Activated T-cell treated with anti-CD3 and anti-CD28 coated beads, Interleukin-2, amount 50 U/mL, for 72 hours (primary cell): ENCODE measurements at places on chromosomes 12 and 14.

DNA sequence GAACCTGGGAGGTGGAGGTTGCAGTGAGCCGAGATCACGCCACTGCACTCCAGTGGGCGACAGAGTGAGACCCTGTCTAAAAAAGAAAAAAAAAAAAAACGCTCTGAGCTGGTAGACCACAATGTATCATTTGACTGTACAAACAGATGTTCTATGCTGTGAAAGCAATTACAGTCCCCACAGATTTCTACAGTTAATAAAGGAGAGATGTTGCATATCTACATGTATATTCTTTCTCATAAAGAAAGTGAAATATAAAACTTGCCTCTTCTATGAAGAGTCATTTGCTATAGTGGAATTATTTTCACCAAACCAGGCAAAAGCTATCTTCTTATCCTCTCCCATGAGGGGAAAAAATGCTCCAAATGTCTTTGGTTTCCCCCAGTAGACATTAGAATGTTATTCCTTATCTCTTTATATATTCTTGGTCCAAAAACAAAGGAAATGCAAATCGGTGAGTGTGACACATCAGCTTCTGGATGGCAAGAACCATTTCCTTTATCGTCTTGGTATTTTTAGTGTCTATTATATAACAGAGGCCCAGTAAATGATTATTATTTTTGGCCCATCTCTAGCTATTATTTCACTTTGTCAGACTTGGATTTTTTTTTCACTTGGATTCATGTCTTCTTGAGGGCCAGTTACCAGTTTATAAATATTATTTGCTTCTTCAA lies 230.4 kb downstream of the SSPN start:
- DNase-seq: no peak

DNA sequence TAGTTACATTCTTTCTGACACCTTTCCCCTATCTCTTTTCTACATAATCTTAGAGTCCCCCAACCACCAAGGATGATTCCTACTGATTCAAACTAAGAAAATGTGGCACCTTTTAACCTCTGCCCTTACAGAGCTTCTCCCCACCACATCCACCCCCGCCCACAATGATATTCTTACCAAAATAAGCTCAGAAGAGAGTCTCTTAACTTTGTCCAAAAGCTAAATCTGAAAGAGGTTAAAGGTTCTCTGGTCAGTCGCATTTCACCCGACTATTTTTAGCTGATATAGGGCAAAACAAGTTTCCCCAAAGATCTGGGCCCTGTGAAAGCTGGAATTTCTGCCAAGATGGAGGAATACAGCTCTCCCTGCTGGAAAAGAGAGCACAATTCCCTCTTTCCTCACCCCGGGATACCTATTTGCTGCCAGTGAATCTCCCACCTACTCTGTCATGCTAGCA lies 128.6 kb downstream of the ZFP36L1 start:
- DNase-seq: peak; percentile 65

DNA sequence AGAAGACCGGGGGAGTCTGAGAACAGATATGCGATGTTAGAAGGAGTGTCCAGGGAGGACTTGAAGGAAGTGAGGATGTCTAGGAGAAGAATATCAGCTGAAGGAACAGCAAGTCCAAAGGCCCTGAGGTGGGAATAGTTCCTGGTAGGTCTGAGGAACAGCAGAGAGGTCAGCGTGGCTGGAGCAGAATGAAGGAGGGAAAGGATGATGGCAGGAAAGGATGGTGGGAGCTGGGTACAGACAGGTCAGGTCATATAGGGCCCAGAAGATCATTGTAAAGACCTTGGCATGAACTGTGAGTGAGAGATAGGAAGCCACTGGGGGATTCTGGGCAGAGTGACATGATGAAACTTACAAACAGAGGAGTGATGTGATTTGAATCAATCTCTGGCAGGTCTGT lies 171.0 kb downstream of the ETV6 start:
- DNase-seq: no peak

GRCh38 chr12:98635657-98636323 lies 8.8 kb downstream of the IKBIP start:
- no peak for DNase-seq

- no peak for DNase-seq
Observed at GRCh38 chr12:105332925-105333324, 2.4 kb downstream of the C12orf75 start.

DNA sequence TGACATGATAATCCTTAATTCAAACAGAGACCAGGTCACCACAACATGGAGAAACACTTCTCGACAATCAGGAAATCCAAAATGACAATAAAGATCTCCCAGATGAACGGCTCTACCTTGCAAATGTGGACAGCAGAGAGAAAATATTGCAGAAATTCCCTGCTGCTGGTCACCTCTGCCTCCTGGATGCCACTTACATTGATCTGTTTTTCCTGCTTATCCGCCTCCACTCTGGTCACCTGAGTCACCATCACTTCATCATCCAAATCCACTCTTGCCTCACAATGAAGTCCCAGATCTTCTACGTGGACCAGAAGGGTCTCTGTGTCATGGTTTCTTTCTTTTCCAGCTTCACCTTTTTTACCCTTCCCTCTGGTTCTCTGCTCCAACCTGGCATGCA lies 21.1 kb downstream of the TTC9 start:
- no peak for DNase-seq

DNA sequence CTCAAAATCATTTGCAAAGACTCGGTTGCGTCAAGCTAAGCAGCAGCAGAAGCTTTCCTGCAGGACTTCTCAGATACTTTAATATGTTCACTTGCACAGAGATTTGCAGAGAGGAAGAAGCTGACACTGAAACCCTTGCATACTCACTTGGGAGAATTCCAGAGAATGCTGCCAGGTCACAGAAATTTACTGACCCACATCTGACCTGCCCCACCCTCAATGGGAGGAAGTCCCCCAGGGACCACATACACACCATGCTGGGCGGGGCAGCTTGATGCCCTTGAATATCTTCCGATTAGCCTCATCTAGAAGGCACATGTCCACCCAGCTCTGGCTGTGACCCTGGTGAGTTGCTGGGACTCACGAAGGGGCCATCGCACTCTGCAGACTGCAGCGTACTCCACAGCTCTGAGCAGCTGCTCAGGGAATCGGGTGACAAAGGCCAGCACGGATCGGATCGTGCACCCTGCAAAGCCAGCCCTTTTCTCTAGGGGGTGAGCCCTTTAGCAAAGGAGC lies 83.2 kb downstream of the ITPK1 start:
- no peak for DNase-seq

DNA sequence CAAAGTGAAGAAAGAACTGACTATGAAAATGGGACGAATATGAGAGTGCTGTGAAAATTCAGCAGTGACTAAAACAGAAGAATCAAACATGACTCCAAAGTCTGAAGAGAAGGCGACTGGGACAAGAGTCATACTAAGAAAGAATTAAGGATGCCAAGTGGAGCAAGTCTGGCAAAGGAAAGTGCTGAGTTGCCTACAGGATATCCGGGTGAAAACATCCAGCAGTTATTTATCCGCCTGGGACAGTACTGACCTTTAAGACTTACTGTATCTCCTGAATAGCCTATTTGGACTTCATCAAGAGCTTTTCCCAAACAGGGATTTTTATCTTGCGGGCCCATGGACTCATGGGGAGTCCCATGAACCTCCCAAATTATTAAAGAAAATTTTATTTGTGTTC lies 41.1 kb downstream of the KICS2 start:
- DNase-seq: no peak
